Umbilical cord (tissue), 2 donors: ENCODE measurements at places on chromosomes 6 and 20. TPM values are rescaled to one million over a fixed set of nuclear protein-coding genes. Genes with fewer than 3 reads are reported as not detected.

DNA sequence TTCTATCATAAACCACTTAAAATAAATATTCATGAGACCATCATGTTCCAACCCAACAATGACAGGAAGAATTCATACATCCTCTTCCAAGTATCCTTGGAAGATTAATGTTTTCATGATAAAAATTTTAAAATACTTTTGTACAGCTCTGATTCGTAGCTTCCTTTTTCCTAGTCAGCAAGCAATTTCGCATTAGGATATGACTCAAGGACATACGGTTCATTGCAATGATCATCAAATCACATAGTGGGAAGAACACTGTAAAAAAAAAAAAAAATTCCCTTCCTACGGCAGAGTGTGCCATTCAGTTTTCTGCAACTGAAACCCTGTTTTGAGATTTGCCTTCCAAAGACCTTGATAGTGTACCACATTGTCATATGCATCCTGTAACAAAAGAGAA, 35.3 kb upstream of the GFOD1 start:
- DNase-seq = no peak

The MATN4 gene
- not detected for total RNA-seq

The PAQR8 gene
- total RNA-seq = 12.8 TPM

DNA sequence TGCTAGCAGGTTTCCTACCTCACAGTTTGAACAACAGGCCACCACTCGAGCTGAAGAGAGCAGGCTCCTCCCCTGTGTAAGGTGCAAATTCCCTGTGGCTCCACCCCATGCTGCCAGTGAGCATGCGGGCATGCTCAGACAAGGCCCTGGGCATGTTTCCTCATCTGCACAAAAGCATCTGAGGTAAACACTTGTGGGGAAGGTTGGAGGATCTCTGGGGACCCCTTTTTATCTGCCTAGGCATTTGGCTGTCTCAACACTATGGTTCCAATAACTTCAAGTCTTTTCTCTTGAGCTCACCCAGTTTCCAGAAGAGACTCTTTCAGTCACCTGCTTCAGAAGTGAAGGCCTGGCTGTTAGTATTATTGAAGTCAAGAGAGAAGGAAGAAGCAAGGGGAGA, 9.4 kb downstream of the C6orf58 start:
- no peak for DNase-seq

DNA sequence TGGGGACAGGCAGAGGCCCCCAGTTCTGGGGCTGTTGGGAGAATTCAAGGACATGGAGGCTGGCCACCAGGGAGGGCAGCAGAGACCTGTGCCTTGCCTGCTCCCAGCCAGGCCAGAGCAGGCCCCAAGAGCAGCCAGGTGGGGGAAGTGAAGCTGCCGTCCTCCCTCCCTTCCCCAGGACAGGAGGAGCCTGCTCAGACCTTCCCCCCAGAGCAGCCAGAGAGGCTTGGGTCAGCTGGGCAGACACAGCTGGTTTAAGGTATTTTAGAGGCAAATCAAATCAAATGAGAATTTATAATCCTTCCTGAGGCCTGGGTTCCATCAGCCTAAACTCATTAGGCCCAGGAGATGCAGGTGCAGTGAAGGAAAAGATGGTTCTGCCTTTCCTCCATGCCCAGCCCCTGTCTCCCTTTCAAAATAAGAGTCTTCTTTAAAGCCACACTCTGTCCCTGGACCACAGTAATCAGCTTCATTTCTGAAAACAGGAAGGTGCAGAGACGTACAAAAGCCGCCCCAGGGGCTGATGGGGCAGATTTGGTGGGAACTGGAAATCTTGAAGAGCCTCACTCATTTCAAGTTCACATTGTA, 21.7 kb downstream of the BMP7 start:
- DNase-seq = no peak

The KHDC1 gene
- 8.9 TPM for total RNA-seq

- no peak for DNase-seq
Measured at GRCh38 chr6:129262661-129263060, 379.7 kb downstream of the LAMA2 start.

The MRAP2 gene
- total RNA-seq = 4.1 TPM

The FBXL4 gene
- 19.7 TPM for total RNA-seq

DNA sequence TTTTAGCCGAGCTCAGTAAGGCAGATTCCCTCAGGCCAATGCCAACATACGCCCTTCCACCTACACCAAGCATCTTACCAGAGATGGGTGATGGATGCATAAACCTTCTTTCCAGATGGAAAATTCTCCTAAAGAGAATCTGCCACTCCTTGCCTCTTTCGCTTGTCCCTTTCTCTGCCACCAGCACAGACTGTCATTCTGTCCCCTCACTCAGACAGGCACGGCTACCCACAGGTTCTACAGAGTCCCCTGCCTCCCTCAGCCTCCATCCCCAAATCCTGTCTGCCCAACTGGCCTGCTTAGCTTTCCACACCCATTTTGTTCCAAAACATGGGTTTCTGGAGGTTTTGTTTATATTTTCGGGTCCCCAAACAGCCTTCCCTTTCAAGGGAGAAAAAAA, 12.7 kb upstream of the FOXF2 start:
- no peak for DNase-seq

The ADTRP gene
- total RNA-seq = 2.2 TPM

The ARFGEF3 gene
- total RNA-seq = 4.6 TPM

The DNMT3B gene
- 0.48 TPM for total RNA-seq

The COL21A1 gene
- total RNA-seq = 147 TPM

The TCF21 gene
- 5.1 TPM for total RNA-seq
